CD4-positive, alpha-beta T cell treated with Interleukin-15 for 4 hours (primary cell): ENCODE measurements at places on chromosomes 3 and 15.

- DNase-seq: no peak
These were observed 78.8 kb downstream of the CMSS1 start for GRCh38 chr3:99896482-99896881.

GRCh38 chr15:58314593-58315216 lies 117.1 kb upstream of the LIPC start:
- DNase-seq: peak; percentile 15

GRCh38 chr3:14480207-14481017 lies 59.7 kb downstream of the GRIP2 start:
- no peak for DNase-seq

- no peak for DNase-seq
These were observed 28.4 kb downstream of the THSD4 start for GRCh38 chr15:71143373-71144310.

GRCh38 chr15:60217161-60217560 lies 180.6 kb downstream of the ANXA2 start:
- no peak for DNase-seq

DNA sequence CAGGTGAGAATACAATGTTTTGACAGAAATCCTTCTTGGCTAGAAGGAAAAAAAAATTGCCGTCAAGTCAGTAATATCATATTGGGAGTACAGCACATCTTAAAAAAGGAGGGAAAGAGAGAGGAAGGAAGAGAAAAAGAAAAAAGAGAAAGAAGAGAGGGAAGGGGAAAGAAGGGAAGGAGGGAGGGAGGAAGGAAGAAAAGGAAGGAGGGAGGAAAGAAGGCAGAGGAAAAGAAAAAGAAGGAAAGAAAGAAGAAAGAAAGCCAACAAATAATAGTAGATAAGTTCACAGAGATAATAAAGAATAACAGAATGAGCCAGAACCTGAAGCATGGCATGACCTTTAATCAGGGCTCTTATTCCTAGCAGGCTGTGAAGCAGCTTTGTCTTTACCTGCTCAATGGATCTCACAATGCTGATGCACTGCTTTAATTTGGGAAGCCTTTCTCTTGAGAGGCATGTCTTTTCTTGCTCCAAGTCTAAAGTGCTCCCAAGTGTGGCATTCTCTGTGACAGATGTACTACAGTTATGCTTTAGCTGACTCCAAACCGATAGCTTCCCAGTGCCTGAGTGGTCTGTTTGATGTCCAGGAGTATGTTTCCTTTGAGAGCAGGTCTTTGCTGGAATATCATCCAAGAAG lies 114.9 kb downstream of the IQCH start:
- DNase-seq: no peak

- DNase-seq: no peak
These were observed 11.1 kb upstream of the FURIN start for GRCh38 chr15:90857337-90857736.

DNA sequence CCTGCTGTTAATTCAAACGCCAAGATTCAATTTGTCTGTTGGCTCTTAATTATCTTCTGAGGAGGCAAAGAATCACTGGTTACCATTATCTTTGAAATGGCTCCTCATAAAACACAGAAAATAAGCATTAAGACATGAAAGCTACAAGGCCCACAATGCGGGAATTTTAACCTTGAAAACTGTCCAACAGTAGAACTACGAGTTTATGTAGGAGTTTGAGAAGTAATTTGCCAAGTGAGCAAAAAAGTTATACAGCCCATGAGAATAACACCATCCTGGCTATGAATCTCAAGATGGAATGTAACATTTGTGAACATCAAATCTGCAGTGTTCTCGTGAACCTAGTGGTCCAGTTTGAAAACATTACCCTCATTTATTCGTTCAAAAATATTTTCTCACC lies 172.5 kb downstream of the ALDH1A2 start:
- DNase-seq: no peak

DNA sequence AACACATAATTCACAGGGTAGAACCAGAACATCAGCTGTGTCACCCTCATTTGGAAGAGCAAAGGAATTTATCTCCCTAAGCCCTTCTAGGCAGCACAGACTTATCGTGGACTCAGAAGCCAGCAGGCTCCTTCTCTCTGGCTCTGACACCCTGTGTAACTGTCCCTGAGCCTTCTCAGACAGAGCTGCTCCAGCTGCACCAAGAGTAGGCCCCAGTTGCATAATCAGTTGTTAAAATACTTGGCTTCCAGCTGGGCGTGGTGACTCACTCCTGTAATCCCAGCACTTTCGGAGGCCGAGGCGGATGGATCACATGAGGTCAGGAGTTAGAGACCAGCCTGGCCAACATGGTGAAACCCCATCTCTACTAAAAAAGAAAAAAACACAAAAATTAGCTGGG lies 49.4 kb upstream of the ACVR2B start:
- DNase-seq: no peak

- no peak for DNase-seq
These were observed 41.8 kb upstream of the MUC13 start for GRCh38 chr3:124976383-124976782.

DNA sequence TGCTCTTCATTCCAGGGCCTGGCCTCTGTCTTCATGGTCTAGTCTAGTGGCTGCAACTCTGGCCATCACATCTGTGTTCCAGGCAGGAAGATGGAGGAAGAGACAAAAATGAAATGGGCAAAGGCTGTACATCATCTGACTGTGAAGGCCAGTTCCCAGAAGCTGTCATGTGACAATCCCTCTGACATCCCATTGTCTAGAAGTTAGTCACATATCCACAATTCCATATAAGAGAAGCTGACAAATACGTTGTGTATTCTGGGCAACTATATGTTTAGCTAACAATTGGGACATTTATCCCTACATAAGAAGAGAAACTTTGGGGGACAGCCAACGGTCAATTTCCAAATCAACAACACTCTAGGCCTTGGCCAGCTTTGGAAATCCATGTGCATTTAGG lies 34.5 kb upstream of the C3orf70 start:
- DNase-seq: no peak

- DNase-seq: no peak
These were observed 184.8 kb downstream of the LRRN1 start for GRCh38 chr3:3984053-3984452.

DNA sequence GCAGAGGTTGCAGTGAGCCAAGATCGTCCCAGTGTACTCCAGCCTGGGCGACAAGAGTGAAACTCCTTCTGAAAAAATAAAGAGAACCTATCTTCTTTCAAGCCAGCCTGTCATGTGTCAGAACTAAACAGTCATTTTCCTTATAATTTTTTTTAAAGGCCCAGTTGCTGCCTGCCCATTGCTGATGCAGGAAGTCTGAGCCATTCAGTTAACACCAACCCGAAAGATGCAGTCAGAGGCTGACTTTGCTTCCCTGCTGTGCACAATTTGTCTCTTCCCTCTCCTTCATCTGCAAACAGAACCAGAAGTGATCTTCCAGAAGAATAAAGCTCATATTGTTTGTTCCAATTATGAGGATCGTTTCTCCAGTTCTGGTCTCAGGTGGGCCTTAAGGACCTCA lies 220.6 kb downstream of the SLCO3A1 start:
- DNase-seq: no peak

DNA sequence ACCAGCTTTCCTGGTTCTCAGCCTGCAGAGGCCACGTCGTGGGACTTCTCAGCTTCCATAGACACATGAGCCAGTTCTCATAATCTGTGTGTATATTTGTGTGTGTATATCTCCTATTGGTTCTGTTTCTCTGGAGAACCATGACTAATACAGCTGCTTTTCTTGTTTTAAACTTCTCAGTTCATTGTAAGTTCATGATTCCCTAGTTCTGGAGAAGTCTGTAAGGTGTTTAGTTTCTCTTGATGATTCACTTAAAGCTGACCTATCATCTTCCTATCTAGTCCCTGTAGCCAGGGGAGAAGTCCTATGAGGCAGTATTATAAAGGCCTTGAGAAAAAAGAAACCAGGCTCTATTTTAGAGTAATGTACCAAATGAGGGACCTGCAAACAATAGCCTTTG lies 147.7 kb downstream of the RYR3 start:
- no peak for DNase-seq

- no peak for DNase-seq
These were observed 103.6 kb downstream of the BOC start for GRCh38 chr3:113314923-113315322.

DNA sequence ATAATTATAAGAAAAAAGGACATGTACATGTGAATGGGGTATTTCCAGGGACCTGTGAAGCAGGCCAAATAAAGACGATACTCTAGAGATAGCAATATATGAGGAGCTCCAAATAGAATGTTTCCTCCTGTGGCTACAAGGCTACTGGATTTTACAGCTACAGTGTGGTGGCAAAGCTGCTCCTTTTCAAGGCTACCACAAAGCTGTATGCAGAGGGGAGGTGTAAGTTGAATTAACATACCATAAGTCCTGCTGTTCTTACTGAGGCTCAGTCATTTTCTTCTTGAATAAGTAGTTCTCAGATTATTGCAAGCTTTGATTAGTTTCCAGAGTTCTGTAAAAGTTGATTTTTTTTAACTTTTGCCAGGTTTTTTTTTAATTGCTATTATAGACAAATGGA lies 1184.6 kb upstream of the EPHA6 start:
- DNase-seq: no peak
